ENCODE measurements at places on chromosomes 3 and 15. TPM values are rescaled to one million over a fixed set of nuclear protein-coding genes. Genes with fewer than 3 reads are reported as not detected.

The APBA2 gene
- total RNA-seq, result 2.2 TPM

The ARNT2 gene
- 18.3 TPM for total RNA-seq

The SNTN gene
- not detected for total RNA-seq

The SMARCC1 gene
- total RNA-seq, result 37.2 TPM

The SUCNR1 gene
- under 0.01 TPM for total RNA-seq

The KCNMB3 gene
- total RNA-seq, result 1.3 TPM

The TRH gene
- 0.13 TPM for total RNA-seq

The RPL35A gene
- total RNA-seq, result 625 TPM

The SLC22A14 gene
- 0.32 TPM for total RNA-seq

The RPL4 gene
- 3,061 TPM for total RNA-seq

The NPAP1 gene
- total RNA-seq, result 0.11 TPM

The ATP13A5 gene
- total RNA-seq, result not detected

The BCHE gene
- total RNA-seq, result not detected

The DISP2 gene
- total RNA-seq, result 0.13 TPM

The PATL2 gene
- total RNA-seq, result 0.78 TPM

The RBPMS2 gene
- total RNA-seq, result 0.97 TPM

The DNAJA4 gene
- 4.2 TPM for total RNA-seq

The GCHFR gene
- total RNA-seq, result 5.5 TPM

The GNAI2 gene
- 211 TPM for total RNA-seq

The EPB42 gene
- total RNA-seq, result not detected

The GOLGA8H gene
- total RNA-seq, result 1.4 TPM

The CHRFAM7A gene
- total RNA-seq, result 4.3 TPM

The LYSMD2 gene
- 4.8 TPM for total RNA-seq
